ENCODE measurements at places on chromosomes 7 and 10.

DNA sequence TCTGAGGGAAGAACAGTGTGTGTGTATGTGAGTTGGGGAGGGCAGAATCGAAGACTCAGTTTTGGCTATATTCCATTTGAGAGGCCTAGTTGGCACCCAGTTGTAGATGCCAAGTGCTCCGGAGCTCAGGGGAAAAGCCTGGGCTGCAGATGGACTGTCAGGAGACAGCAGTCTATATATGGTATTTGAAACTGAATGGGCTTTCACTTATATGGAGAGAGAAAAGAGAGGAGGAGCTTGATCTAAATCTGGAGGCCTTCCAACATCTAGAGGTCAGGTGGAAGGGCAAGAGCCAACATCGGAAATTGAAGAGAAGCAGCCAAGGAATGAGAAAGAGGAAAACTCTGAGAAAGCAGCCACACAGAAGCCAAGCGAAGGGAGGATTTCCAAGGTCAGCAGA, 350.8 kb upstream of the BMPER start:
- no peak for DNase-seq

DNA sequence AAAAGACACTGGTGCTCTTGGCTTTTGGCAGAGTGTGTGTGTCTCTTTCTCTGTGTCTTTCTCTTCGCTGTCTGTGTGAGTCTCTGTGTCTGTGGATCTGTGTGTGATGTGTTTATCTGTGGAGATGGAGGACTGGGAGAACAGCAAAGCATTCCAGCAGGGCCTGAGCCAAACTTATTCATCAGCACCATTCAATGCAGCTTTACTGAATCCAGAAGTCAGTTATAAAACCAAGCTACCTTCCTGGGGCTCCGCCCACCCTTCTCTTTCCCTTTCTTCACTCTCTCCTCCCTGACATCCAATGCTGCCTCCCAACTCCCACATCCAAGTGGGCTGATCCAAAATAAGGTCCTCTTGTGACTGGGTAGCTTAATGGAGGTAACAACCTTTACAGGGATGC, 3.9 kb downstream of the SGMS1 start:
- no peak for DNase-seq

- no peak for DNase-seq
These were observed 48.0 kb downstream of the MALRD1 start for GRCh38 chr10:19096501-19097073.

DNA sequence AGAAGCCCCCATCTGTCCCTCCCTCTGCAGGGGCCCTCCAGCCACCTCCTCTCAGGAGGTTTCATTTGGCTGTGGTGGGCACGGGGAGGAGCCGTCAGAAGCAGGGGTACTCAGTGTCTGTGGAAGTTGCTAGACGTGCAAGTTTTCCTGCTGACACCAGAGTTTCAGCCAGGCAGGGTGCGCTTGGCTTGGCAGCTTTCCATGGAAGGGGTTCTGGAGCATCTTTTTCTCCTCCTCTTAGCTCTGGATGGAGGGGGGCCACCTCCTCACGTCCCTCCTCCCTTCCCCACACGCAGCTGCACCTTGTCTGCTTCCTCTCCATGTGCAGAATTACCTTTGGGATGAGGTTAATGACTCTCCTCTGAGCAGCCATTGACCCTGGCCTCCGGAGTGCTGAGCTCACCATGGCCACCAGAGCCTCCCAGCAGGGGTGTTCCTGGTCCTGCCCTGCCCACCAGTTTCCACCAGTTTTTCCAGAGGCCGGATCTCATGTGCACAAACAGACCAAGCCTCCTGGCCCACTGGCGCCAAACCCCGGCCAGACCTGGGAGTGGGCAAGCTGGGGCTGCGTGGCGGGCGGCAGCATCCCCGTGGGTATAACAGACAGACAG, 579.8 kb upstream of the FOXK1 start:
- DNase-seq: no peak

- no peak for DNase-seq
These were observed 103.5 kb upstream of the RET start for GRCh38 chr10:42973411-42973810.

GRCh38 chr10:30034433-30035137, 24.8 kb downstream of the JCAD start:
- DNase-seq: no peak

DNA sequence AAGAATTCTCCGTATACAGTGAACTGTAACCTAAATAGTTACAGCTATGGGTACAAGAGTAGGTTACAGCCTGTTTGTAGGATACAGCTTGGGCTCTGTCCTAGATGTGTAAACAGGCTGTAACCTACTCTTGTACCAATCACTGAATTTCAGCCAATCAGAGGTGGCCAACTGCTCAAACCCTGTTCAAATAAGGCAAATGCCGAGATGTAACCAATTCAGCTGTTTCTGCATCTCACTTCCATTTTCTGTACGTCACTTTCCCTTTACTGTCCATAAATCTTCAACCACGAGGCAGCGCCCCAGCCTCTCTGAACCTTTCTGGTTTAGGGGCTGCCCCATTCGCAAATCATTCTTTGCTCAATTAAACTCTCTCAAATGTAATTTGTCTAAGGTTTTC, 8.3 kb upstream of the MMP21 start:
- DNase-seq: no peak

- no peak for DNase-seq
These were observed 57.5 kb upstream of the ZNF32 start for GRCh38 chr10:43706166-43706565.

GRCh38 chr7:129187681-129188371, 607 bp upstream of the SMO start:
- no peak for DNase-seq

All from effector memory CD4-positive, alpha-beta T cell (primary cell).